ENCODE measurements at places on chromosomes 5 and 9.

DNA sequence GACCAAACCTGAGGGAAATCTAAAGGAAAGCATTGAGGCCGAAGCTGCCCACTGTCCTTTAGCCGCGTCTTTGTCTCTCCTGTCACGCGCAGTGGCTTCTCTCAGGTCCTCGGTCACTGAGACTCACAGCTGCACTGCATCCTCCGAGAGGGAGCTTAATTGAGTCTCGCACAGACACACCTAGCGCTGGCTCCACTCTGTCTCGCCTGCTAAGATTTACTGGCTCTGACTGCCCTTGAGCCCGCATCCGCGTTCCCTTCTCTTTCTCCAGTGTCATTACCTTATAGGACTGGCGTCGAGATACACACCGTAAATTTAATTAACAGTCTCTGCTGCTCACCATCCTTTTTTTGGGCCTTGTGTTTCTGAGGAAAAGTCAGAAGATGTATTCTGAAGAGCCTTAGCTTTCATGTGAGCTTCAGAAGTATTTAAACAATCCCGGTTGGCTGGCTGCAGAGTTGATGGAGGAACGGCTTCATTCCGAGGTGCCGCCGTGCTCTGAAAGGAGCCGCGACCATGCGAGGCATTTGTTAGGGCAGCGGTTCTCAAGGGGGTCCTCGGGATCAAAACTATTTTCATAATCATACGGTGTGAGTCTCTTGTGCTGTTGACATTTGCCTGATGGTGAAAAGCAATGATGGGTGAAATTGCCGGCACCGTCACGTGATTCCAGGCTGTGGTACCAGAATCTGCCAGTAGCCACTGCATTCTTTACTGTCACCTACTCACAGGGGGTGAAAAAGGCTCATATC, 58.3 kb downstream of the GPR107 start:
- no peak for DNase-seq

GRCh38 chr5:25500635-25501034, 855.9 kb upstream of the CDH10 start:
- no peak for DNase-seq

- no peak for DNase-seq
These were observed 2.1 kb downstream of the RGS3 start for GRCh38 chr9:113465599-113466140.

DNA sequence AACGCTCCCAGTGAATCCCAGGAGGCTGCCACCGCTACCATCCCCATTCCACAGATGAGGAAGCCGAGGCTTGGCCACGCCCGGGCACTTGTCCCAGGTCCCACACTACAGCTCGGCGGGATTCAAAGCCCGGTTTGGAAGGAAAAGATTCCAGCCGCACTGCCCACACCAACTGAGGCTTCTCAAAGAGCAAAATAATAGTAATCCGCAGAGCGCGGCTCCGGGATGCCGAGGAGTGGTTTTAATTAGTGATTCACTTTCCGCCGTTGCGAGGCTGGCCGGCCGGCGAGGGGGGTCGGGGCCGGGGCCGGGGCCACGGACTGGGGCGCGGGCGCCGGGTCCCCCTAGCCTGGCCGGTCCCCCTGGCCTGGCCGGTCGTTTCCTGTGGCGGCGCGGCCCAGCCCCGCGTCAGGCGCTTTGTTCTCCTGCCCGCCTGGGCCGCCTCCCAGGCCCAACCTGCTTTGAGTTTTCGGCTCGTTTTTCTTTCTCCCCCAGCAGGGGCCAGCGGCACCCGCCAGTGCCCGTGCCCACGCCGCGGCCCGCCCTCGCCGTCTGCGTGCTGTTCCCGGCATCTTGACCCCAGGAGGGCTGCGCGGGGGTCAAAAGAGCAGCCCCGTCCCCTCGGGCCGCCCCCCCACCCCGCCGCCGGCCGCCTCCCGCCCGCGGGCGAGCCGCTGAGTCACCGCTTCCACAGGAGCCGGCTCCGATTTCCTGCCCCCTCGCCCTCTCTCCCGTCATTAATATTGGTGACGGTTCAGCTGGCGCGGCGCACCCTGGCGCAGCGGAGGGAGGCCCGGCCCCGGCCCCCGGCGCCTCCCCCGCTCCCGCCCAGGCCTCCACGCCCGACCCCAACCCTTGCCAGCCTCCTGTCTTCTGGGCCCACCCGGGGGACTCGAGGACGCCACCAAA, 31.2 kb downstream of the FGF18 start:
- peak; percentile 46 for DNase-seq

- DNase-seq: peak; percentile 34
These were observed 512.9 kb upstream of the KLF4 start for GRCh38 chr9:108002371-108002956.

DNA sequence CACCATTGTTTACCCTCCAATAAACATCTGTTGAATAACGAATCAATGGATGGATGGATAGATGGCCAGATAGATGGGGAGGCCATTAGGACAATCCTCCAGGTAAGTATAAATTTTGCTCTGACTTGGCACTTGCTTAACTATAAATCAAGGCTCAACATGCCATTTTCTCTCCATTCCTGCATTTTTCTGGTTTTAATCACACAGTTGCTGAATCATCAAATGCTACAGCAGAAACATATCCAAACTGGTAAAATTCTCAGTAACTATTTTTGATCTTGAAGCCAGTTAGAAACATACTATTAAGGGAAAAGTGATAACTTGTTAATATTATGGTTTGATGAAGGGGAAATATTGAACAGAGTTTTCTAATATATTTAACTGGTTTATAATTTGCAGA, 71.5 kb upstream of the MTAP start:
- peak; percentile 53 for DNase-seq

DNA sequence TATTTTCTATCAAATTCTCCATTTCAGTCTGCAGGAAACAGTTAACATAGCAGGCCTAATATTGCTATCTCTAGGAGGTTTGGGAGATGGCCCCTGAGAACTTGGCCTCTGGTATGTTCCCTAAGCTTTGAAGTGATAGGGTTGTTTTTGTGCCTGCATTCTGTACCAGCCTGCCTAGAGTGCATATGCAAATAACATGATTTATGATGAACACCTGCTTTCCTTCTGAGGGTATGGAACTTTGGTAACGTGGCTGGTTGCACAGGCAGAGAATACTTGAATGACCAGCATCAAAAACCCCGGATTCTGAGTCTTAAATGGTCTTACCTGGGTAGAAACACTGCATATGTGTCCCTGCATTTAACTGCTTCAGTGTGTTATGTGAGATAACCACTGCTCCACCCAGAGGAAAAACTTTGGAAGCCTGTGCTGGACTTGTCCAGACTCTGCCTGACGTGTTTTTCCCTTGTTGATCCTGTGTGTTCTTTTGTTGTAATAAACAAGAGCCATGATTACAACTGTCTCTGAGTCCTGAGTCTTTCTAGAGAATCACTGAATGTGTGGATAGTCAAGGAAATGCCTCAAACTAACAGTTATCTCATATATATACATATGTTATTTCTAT, 111.3 kb upstream of the ABCA1 start:
- no peak for DNase-seq

Measured in cardiac fibroblast (primary cell).